ENCODE measurements at places on chromosomes 2 and 18. TPM values are rescaled to one million over a fixed set of nuclear protein-coding genes. Genes with fewer than 3 reads are reported as not detected.

The SCG2 gene
- not detected for polyA plus RNA-seq

The MPP4 gene
- polyA plus RNA-seq, result not detected

The SNED1 gene
- polyA plus RNA-seq, result 0.24 TPM

The SNRPD1 gene
- polyA plus RNA-seq, result 84.8 TPM

The NT5C1B gene
- not detected for polyA plus RNA-seq

The NFATC1 gene
- 3.1 TPM for polyA plus RNA-seq

The APCDD1 gene
- polyA plus RNA-seq, result not detected

The VAMP8 gene
- polyA plus RNA-seq, result 617 TPM

The GNLY gene
- polyA plus RNA-seq, result 13,165 TPM

The TMEM178A gene
- not detected for polyA plus RNA-seq

The HOXD4 gene
- not detected for polyA plus RNA-seq

The GCKR gene
- not detected for polyA plus RNA-seq

The KCNJ13 gene
- not detected for polyA plus RNA-seq

The SEPTIN2 gene
- polyA plus RNA-seq, result 207 TPM

The DSC2 gene
- not detected for polyA plus RNA-seq

The DSG2 gene
- polyA plus RNA-seq, result not detected

The KCNS3 gene
- not detected for polyA plus RNA-seq

The DCC gene
- polyA plus RNA-seq, result not detected

The CENPA gene
- polyA plus RNA-seq, result 0.62 TPM

The CRYGD gene
- not detected for polyA plus RNA-seq

The CTNNA2 gene
- not detected for polyA plus RNA-seq

The CLEC4F gene
- polyA plus RNA-seq, result not detected

The CCL20 gene
- polyA plus RNA-seq, result not detected

The E2F6 gene
- 6.6 TPM for polyA plus RNA-seq

All from immature natural killer cell (primary cell).